ENCODE measurements at places on chromosomes 3 and 15.
A peak's percentile ranks its signal among the peaks of the same experiment; 100 is the strongest.

DNA sequence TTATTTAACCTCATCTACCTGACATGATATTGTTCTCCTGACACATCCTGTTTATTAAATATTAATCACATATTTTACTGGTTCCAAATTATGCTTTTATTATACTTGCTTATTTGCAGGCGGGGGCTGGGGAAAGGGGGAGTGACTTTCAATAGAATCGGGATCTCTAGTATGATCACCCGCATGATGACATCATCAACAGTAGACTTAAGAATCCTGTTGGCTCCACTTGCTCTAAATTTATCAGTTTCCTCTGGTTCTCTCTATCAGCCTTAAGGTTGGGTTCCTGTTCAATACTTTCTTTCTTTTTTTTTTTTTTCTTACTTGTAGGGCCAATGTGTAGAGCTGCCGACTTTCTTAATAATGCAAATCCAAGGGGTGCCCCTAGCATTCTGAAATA, 317.5 kb downstream of the BCHE start:
- no peak for DNase-seq

- no peak for DNase-seq
Observed at GRCh38 chr3:86990734-86991481, at the start of gene VGLL3. Gene VGLL3, minus strand, starts transcription at chr3:86991149. Its CDS starts 406 bp downstream, at chr3:86990743.

DNA sequence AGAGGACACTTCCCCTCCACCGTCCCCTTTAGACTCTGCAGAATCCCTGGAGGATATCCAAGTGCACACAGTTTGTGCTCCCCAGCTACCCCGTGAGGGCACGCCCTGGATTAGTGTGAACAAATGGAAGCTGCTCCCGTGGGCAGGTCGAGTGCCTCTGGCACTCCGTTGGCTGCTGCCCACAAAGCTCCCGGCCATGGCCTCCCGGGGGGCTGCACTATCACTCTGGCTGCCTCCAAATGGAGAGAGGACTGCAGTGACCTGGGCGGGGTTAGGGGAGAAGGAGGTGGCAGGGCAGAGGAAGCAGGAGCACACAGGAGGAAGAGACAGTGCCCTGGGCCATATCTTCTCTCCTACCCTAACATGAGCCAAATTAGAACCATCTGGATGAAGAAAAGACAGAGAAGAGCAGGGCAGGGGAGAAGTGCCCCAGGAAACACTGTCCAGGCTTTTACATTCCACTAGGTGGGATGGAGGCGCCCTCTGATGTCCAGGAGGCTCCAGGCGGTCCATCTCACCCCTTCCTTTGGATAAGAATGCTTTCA, 29.4 kb upstream of the ACAD9 start:
- DNase-seq, result no peak

DNA sequence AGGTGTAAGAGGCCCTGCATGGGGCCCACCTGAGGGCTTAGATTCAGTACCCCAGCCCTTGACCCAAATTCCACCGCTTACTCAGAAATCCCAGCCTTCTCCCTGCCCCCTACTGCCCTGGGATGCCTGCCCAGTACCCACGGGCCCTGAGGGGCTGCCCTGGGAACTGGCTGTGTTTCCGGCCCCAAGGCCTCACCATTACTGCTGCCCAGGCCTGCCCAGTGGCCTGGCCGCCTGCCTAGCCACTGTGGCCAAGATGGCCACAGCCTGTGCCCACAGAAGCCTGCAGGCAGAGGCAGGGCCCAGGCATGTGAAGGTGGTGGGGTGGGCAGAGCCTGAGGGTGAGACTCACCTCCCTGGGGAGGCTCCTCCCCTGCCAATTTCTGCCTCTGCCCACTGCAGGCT, 6.1 kb upstream of the PRKCD start:
- no peak for DNase-seq

GRCh38 chr15:47412136-47412535, 305.2 kb upstream of the SEMA6D start:
- no peak for DNase-seq

DNA sequence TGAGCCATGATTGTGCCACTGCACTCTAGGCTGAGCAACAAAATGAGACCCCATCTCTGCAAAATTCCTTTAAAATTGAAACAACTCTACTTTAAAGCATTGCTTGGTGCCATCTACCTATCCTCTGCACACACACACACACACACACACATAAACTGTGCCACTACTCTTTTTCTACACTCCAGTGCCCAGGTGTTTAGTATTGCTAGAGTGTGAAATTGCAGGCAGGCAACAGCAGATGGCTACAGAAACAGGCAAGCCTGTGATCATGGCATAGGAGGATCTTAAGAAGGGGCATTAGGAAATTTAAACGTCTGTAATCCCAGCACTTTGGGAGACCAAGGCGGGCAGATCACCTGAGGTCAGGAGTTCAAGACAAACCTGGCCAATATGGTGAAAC, 39.0 kb downstream of the SIDT1 start:
- DNase-seq, result no peak

DNA sequence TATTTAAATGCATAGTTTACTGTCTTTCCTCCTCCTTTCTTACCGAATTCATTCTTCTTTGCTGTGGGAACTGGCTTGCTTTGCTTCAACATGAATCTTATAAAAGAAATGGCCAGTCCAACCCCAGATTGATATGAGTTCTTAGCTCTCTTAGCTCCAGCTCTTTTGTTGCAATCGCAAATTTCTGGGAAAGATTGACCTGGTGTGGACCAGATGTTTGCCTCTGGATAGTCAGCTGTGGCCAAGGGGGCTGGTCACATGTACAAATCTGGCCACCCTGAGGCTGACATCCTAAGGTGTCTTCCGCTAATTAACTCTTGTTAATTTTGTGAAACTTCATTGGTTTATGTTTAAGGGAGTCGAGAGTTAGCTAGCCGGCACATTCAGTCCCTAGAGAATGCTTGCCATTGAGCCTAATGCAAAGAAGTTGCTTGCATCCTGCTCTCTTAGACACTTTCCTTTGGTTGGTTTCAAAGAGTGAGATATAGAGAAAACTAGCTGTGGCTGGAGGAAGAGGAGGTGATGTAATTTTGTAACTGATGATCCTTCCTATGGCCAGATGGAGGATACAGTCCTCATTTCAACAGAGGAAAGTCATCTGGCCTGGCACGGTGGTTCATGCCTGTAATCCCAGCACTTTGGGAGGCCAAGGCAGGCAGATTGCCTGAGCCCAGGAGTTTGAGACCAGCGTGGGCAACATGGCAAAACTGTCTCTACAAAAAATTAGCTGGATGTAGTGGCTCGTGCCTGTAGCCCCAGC, 162.4 kb downstream of the ADAMTSL3 start:
- no peak for DNase-seq

DNA sequence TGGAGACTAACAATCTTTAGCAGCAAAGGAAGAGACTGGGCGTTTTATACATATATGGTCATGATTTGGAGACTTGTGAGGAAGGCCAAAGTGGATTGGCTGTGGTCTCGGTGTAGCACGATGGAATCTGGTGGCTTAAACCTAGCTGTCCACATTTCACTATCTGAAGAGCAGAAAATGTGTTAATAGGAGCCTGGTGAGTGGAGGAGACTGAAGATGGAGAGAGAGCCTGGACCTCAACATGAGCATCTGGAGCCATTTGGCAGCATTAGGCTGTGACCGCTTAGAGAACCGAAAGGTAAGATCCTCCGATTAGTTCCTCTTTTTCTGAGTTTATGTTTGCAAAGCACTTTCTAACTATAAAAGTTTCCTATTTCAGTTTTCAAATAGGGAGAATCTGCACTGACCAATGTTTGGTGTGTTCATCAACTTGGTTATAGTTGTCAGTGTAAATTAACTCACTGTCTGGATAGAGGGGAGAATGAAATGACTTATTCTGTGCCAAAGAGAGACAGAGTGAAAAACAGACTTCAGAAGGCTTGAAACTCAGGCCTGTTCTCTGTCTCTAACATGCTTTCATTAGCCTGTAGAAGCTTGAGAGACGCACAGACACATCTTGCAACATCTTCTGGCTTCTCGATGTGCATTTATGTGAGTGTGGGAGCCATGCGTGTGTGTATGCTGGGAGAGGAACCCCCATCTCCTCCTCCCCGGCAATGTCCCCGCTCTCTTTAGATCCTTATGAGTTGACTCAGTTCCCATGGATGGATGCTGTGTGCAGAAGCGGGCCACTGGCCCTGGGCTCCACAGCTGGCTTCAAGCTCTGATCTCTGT, 244.7 kb upstream of the TBL1XR1 start:
- no peak for DNase-seq

DNA sequence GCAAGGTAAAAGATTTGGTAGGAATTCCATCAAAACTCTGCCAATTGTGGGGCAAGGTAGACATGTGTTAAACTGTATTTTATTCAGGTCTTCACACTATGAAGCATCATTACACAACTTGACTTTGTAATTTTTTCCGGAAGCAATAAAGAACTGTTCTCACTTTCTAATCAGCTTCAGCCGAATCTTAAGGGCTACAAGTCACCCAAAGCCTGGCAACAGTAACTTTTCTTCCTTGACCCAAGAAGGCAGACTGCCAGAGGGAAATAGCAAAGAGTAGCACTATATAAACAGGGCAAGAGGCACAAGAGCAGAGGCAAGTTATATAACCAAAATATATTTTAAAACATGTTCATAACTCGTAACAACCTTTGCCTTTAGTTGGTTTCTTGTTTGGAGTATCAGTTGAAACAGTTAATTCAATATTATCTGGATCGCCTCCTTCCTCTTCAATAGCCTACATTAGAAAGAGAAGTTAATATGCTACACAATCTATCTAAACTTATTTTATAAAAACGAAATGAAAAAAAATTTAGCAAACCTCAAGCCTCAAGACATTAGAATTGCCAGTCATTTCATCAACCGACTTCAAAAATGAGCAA, 1.4 kb downstream of the SLTM start:
- DNase-seq, result no peak

GRCh38 chr3:187318819-187319616, 27.5 kb upstream of the MASP1 start:
- DNase-seq, result peak; percentile 2

DNA sequence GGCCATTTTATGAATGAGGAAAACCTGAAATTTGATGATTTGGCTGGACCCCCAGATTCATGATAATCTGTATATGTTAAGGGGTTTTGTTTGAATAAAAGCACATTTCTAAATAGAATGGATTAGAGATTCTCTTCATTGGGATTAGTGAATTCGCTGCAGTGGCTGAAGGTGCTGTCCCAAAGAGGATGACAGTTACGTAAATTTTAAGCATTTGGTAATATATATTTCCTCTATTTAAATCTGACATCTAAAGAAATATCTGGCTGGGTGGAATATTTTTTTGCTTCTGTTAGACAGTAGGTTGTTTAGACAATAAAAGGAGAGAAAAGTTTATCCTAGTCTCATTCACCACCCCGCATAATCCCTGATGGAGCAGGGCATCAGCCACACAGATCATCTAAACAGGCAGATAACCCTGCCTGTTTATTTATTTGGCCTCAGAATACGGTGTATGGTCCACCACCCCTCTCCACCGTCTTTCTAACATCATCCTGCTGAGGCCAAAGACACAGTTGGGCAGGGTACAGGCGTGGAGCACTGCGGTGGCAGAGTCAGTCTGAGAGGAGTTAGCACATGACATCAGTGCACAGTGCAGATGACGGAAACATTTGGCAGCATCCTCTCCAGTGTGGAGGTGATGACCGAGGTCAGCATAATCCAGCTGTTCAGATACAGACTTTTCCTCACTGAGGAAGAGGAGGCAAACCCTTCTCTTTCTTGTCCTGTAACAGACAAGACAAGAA, 20.4 kb upstream of the NFKBIZ start:
- DNase-seq, result no peak

GRCh38 chr3:45789235-45789812, 7.0 kb downstream of the SLC6A20 start:
- no peak for DNase-seq

- peak; percentile 54 for DNase-seq
Observed at GRCh38 chr3:71583566-71584393, at the start of gene FOXP1. Gene FOXP1, minus strand, starts transcription at chr3:71583728. Its CDS starts 385,347 bp downstream, at chr3:71198381.

DNA sequence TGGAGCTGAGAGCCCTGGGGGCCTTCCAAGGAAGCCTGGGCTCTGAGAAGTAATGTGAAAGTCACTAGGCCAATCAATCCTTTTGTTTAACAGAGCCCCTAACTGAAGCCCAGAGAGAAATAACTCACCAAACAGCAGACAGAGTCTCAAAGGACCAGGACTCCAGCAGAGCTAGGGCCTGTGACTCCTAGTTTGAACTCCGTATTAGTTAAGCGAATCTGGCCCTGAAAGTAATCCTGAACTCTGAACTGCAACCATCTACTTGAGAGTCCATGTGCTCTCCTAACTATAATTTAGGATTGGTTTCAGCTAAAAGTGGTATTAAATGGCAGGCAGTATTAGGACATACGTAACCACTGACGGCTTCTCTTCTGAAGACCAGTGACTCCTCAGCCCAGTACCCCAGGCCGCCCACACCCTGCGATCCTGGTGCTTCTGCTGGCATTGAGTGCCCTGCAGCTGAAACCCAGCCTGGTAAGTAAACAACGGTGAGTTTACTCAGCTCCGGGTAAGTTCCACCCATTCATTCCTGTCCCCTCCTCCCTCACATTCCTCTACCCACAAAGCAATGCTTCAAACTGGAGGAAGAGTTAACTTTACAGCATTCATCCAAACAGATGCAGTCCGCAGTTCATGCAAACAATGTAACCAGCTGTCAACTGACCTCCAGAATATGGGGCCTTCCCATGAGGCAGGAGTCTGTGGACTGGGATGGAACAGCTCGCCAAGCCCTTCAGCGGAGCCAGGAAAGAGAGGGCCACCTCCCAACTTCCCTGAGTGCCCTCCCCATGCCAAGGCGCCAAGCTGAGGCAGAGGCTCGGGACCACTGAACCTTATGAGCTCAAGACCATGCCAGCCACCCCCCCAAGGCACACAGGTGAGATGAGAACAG, 7.3 kb downstream of the MYO5C start:
- DNase-seq, result no peak

DNA sequence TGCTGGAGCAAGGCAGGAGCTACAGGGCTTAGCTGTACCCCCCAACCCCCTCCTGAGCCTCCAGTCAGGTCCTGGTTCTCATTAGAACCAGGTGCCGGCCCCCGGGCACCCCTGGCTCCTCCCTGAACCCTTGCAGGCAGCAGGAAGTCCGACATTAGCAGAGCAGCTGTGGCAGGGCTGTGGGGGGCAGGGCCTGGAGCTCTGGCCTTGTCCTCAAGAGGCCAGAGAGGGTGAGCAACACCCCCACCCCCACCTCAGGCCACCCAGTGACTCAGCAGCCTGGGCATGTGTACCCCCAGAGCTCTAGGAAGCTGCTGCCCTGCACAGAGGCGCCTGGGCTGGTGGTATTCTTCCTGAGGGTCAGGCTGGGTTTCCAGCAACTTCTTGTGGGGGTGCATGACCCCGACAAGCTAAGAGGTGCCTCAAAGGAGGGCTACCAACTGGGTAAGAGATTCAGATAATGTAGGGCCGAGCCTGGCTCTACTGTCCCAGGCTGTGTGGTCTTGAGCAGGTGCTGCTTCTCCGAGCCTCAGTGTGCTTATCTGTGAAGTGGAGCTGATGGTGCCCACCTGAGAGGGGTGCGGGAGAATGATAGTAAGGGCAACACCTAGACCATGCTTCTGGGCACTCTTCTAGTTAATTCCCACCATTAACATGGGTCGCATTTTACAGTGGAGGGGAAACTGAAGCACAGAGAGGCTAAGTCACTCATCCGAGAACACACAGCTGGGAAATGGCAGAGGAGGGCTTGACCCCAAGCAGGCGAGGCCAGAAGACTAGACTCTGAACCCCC, 16.0 kb downstream of the H1-8 start:
- no peak for DNase-seq
